ENCODE measurements at places on chromosomes 3 and 15.

- DNase-seq, result no peak
These were observed 6.0 kb downstream of the PRC1 start for GRCh38 chr15:90988296-90988695.

DNA sequence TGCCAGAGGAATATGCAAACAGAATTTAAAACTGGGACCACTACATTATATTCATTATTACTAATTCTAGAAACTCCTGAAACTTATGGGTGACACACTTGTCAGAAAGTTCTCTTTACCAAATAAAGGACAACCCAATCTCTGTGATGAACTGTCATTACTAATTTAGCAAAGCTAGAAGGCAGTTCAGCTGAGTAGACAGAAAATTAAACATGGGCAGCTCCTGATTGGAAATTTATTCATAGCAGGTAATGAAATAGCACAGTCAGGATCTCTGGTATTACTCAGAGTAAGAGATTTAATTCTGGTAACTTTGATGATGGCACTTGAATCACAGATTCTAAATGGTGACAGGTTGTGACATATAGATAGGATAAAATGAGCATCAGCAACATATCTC lies 123.0 kb downstream of the GBE1 start:
- no peak for DNase-seq

DNA sequence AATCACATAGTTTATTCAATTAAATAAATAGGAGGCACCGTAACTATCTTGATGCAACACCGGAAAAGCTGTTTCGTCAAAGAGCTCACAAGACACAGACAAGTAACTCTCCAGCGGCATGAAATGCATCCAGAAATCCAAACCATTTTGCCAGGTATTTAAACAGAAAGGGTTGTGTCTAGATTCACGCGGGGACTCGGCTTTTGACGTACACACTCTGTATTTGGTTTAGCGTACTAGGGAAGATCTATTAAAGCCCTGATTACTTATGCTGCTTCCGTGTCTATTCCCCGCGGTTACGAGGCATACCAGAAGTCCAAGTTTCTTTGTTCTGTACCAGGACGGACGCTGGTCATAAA lies 718 bp downstream of the BNIP2 start:
- DNase-seq, result peak; percentile 12

DNA sequence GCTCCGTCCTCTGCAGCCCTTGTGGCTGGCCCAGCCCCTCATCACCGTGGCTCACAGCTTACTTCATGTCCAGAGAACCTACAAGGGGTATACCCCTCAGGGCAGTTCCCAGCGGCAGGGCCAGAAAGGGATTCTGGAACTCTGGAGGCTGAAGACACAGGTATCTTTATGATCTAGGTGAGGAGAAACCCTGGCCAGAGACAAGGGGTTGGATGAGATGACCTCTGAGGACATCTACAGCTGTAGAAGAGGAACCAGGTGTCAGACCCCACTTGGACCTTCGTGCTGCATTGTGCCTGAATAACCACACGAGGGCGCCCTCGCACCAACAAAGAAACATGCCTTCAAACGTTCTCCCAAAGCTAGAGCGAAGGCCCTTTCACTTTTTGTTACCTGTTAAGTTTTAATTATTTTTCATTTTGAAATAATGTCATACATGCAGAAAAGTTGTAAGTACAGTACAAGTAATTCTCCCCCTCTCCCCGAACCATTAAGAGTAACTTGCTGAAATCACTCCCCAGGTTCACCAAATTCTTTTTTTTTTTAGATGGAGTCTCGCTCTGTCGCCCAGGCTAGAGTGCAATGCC lies 118.7 kb upstream of the SMAD3 start:
- peak; percentile 69 for DNase-seq

- DNase-seq, result no peak
These were observed 73.3 kb upstream of the RAD18 start for GRCh38 chr3:9036404-9037131.

All from activated T-cell treated with anti-CD3 and anti-CD28 coated beads for 4 hours (primary cell).